ENCODE measurements at places on chromosomes 3 and 15.
A peak's percentile ranks its signal among the peaks of the same experiment; 100 is the strongest.

DNA sequence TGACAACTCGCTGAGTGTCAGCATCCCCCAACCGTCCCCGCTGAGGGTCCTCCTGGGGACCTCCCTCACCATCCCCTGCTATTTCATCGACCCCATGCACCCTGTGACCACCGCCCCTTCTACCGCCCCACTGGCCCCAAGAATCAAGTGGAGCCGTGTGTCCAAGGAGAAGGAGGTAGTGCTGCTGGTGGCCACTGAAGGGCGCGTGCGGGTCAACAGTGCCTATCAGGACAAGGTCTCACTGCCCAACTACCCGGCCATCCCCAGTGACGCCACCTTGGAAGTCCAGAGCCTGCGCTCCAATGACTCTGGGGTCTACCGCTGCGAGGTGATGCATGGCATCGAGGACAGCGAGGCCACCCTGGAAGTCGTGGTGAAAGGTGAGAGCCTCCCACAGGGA is 35.4 kb downstream of the ACAN start:
- no peak for DNase-seq

DNA sequence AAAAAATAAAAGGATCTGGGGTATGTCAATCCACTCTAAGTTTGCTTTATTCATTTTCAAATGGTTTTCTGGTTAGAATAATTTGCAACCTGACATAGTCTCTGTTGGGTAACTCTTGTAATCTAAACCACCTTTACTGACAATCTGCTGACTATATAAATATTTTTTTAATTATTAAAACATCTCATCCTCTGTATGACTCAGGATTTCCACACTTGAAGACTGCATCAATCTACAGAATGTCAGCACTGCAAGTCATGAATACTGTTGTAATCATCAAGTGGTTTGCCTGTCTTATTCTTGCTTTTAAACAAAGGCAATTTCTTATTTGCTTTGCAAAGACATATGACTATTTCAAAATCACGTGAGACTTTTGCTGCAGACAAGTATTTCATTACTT is 42.1 kb downstream of the VGLL3 start:
- DNase-seq = no peak

DNA sequence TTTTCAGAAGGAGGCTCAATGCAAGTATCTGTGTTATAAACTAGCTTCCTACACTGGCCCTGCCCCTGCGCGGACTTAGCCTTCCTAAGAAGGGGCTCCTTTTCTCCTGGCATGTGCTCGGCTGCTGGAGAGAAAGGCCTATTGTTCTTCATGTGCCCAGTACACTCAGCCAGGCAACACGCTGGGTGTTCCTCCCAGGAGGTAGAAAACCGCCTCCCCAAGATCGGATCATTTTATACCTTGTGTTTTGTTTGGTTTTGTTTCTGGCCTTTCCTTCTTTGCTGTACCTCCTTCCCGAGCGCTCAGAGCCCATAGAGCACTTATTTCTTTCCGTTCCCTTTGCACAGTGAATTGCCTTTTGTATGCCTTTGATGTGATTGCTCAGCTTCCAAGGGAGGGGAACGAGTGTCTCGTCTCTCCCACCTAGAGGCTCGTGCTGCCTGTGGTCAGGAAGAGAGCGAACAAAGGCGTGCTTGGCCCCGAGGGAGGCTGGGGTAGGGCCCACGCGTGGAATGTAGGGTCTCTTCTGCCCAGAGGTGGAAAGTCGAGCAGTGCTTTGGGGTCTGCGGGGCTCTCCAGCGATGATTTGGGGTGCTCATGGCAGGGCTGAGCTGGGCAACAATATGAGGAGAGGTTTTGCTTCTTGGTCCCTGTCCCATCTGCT is 30.0 kb downstream of the CCNL1 start:
- no peak for DNase-seq

GRCh38 chr3:118960876-118961450 is 73.7 kb downstream of the IGSF11 start:
- DNase-seq = no peak

GRCh38 chr3:81545572-81545971 is 215.9 kb downstream of the GBE1 start:
- no peak for DNase-seq

GRCh38 chr15:33311312-33311971 is 675 bp downstream of the RYR3 start:
- DNase-seq = peak; percentile 22

DNA sequence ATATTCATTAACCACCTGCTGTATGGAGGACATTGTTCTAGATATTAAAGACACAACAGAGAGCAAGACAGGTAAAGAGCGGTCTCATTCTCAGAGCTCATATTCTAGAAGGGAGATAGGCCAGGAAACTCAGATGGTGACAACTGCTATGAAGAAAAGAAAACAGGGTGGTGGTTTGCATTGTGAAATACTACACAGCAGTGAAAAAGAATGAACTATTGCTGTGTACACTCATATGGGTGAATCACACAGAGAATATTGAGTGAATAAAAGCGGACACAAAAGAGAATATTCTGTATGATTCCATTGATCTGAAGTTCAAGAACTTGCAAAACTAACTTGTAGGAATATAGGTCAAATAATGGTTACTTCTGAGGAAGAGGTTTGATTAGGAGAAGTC is 76.7 kb downstream of the TOP2B start:
- no peak for DNase-seq

DNA sequence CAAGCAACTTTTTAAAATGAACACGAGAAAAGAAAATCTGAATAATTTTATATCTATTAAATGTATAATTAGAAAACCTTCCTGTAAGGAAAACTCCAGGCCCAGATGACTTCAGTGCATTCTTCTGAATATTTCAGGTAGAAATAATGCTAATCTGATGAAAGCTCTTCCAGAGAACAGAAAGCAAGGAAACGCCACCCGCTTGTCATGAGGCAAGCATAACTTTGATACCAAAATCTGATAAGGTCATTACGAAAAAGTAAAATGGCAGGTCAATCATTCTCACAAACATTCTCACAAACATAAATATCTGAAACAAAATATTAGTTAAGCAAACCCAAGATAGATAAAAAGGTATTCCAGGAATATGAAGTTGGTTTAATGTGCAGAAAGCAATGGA is 60.6 kb upstream of the PCSK6 start:
- DNase-seq = no peak

Data from ACHN (cell line).